ENCODE measurements at places on chromosomes 1 and 21.

- DNase-seq = no peak
Observed at GRCh38 chr1:51907079-51907702, 28.7 kb upstream of the NRDC start.

DNA sequence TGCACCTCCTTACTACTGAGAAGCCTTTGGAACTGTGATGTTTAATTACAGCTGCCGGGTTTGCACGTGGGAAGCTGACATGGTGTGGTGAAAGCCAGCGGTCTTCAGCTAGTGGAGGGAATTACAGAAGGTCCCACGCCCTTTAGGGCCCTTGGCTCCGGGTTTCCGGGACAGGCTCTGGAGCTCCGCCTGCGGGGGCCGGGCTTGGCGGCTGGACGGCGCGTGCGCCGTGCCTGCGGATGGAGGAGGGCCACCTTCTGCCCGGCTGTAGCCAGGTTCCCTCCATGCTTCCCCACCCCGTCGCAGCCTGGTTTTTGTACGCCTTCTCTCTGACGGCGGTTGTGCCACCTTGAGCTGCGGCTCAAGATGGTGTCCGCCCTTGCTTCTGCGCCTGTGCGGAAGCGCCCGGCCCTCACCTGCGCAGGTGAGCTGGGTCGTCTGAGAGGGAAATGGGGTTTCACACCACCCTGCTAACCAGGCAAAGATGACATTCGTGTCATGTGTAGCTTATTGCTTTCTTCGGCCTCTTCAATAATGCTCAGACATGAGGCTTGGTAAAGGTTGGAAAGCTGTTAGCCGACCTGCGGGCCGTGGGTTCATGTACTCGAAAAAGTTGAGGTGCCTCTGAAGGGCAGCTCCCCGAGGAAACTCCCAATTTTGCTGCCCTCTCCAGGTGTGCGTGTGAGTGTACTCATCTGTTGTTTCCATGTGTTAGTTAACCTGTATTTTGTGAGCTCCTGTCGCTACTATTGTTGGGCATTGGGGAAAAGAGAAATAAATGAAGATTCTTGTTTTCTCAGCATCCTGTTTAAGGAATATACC lies 36.6 kb upstream of the OPRD1 start:
- DNase-seq = peak; percentile 23

DNA sequence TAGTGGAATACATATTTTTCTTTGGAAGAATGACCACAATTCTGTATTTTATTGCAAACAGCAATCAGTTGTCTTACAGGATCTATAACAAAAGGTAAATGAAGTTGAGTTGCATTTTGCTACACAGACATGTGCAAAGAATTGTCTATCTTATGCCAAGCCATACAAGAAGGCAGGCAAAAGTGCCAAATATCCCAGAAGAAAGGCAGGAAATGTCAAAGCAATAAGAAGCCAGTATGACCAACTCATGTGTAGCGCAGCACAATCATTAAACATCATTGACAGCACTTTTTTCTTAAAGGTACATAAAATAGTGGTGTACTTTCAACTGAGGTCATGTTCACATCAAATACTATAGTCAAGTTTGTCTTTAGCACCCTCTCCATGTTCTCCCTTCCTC lies 42.7 kb downstream of the NIBAN1 start:
- DNase-seq = no peak

DNA sequence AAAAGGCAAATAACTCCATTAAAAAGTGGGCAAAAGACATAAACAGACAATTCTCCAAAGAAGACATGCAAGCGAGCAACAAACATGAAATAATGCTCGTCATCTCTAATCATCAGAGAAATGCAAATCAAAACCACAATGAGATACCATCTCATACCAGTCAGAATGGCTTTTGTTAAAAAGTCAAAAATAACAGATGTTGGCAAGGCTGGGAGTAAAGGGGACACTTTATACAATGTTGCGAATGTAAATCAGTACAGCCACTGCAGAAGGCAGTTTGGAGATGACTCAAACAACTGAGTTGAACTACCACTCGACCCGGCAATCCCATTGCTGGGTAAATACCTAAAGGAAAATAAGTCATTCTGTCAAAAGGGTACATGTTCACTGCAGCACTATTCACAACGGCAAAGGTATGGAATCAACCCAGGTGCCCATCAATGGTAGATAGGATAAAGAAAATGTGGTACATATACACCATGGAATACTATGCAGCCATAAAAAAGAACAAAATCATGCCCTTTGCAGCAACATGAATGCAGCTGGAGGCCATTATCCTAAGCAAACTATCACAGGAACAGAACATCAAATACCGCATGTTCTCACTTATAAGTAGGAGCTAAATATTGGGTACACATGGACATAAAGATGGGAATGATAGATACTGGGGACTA lies 25.9 kb downstream of the TSPAN2 start:
- DNase-seq = no peak

DNA sequence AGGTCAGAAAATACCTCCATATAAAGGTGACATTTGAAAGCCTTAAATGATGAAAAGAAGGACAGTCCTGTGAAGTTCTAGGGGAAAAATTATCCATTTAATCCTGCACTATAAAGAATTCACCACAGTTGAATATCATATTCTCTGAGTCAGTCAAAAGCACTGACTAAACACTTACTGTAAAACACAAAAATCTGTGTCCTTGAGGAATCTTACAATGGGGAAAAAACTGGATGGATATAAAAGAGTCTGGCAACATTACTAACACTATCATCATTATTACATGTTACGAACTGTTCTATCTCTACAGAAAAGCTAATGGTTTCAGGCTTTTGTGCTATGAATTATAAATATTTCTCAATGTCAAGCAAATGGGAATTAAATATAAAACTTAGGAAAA lies 42.4 kb upstream of the HP1BP3 start:
- DNase-seq = no peak

DNA sequence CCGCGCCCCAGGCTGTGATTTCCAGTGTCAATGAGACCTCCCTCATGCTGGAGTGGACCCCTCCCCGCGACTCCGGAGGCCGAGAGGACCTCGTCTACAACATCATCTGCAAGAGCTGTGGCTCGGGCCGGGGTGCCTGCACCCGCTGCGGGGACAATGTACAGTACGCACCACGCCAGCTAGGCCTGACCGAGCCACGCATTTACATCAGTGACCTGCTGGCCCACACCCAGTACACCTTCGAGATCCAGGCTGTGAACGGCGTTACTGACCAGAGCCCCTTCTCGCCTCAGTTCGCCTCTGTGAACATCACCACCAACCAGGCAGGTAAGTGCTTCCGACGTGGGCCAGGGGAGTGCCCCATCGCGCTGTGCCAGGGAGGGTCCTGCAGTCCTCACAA lies 107.8 kb downstream of the LACTBL1 start:
- DNase-seq = no peak

GRCh38 chr1:18261891-18262290 lies 154.3 kb downstream of the IGSF21 start:
- DNase-seq = no peak

- DNase-seq = no peak
Observed at GRCh38 chr1:181124291-181124751, 35.8 kb downstream of the IER5 start.

GRCh38 chr1:236122176-236122575 lies 20.2 kb upstream of the GPR137B start:
- no peak for DNase-seq

GRCh38 chr1:113676524-113676923 lies 82.8 kb downstream of the PHTF1 start:
- no peak for DNase-seq

Measured in stimulated activated CD8-positive, alpha-beta memory T cell treated with anti-CD3 and anti-CD28 coated beads, Interleukin-4, amount 100 ng/mL, for 1 hour (primary cell).